ENCODE measurements at places on chromosomes 6 and 20. TPM values are rescaled to one million over a fixed set of nuclear protein-coding genes. Genes with fewer than 3 reads are reported as not detected.

GRCh38 chr20:20334489-20334888 is 33.4 kb upstream of the INSM1 start:
- H3K27ac ChIP-seq: no peak overlapping the region
- no peaks in the 10 kb centered on the region for H3K36me3 ChIP-seq
- no peak for DNase-seq
- no peak overlapping the region for H3K4me3 ChIP-seq
- H3K27me3 ChIP-seq: peaks cover 5% of the 10 kb centered on the region

DNA sequence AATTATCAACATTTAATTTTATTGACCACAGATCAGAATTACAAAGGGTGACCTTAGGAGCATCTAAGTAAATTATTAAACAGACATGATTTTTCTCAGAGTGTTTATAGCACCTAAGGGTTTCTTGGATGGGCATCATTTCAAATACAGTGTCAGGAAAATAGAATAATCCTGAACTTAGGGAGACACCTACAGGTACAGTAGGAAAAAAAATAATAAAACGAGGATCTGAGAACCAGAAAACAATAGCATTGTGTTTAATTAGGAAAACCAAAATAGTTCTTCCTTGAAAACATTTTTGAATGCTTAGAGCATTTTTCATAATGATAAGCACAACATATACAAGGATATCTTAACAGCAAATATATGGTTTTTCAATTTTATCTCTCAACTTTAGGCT is 39.2 kb downstream of the MMUT start:
- peaks cover 6% of the 10 kb centered on the region for H3K27me3 ChIP-seq
- no peak overlapping the region for H3K4me3 ChIP-seq
- H3K36me3 ChIP-seq: no peaks in the 10 kb centered on the region
- no peaks in the 10 kb centered on the region for H3K4me1 ChIP-seq
- no peak overlapping the region for H3K27ac ChIP-seq
- no peak for DNase-seq

GRCh38 chr6:4606821-4607704 is 169.1 kb upstream of the CDYL start:
- H3K4me1 ChIP-seq: no peaks in the 10 kb centered on the region
- H3K36me3 ChIP-seq: no peaks in the 10 kb centered on the region
- DNase-seq: no peak
- no peak overlapping the region for H3K27ac ChIP-seq
- H3K4me3 ChIP-seq: no peak overlapping the region

GRCh38 chr6:91304521-91304920 is 717.6 kb upstream of the MAP3K7 start:
- H3K36me3 ChIP-seq: no peaks in the 10 kb centered on the region
- H3K27me3 ChIP-seq: no peaks in the 10 kb centered on the region
- no peak for DNase-seq
- H3K4me3 ChIP-seq: no peak overlapping the region

The GRIK2 gene
- total RNA-seq: not detected

The CLPSL2 gene
- not detected for total RNA-seq

The GNRH2 gene
- total RNA-seq: 3.7 TPM

GRCh38 chr6:129276461-129276860 is 393.5 kb downstream of the LAMA2 start:
- peaks cover 4% of the 10 kb centered on the region for H3K27me3 ChIP-seq
- peaks cover 10% of the 10 kb centered on the region for H3K4me1 ChIP-seq
- no peak for DNase-seq
- H3K36me3 ChIP-seq: no peaks in the 10 kb centered on the region
- no peak overlapping the region for H3K4me3 ChIP-seq

The COL9A1 gene
- total RNA-seq: not detected

The SLC24A3 gene
- total RNA-seq: not detected

- no peak overlapping the region for H3K4me3 ChIP-seq
- DNase-seq: no peak
- no peaks in the 10 kb centered on the region for H3K27me3 ChIP-seq
Observed at GRCh38 chr6:4345543-4345942, 210.2 kb upstream of the ECI2 start.

DNA sequence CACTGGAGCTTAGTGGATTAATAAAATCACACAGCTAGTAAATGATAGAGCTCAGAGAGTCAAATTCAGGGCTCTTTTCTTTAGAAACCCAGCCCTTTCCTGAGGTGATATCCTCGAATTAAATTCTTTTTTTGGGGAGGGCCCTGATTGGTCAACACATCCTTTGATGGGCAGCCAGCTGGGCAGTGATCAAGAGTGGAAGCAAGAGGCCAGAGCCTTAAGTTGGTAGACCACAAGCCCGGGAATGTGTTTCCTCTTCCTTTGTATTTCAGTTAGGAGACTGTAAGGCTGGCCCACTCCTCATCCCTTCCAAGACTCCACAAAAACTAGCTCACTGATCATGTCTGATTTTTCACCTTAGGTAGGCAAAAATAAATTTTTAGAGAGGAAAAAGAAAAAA is 640.5 kb downstream of the DHX35 start:
- no peaks in the 10 kb centered on the region for H3K27me3 ChIP-seq
- DNase-seq: no peak
- no peak overlapping the region for H3K27ac ChIP-seq
- no peaks in the 10 kb centered on the region for H3K36me3 ChIP-seq

The NUP43 gene
- 70.8 TPM for total RNA-seq

- no peak overlapping the region for H3K4me3 ChIP-seq
- peaks cover 39% of the 10 kb centered on the region for H3K36me3 ChIP-seq
- H3K27ac ChIP-seq: no peak overlapping the region
- H3K27me3 ChIP-seq: no peaks in the 10 kb centered on the region
- H3K4me1 ChIP-seq: peaks cover 25% of the 10 kb centered on the region
Observed at GRCh38 chr20:37314099-37314498, 24.6 kb downstream of the MANBAL start.

GRCh38 chr6:44540881-44541280 is 153.4 kb downstream of the CDC5L start:
- no peaks in the 10 kb centered on the region for H3K4me1 ChIP-seq
- no peak overlapping the region for H3K27ac ChIP-seq
- no peaks in the 10 kb centered on the region for H3K36me3 ChIP-seq
- no peak for DNase-seq
- no peak overlapping the region for H3K4me3 ChIP-seq

The SYCP2L gene
- total RNA-seq: 0.11 TPM

GRCh38 chr6:29666826-29667130 is 9.9 kb downstream of the MOG start:
- H3K4me3 ChIP-seq: no peak overlapping the region
- no peaks in the 10 kb centered on the region for H3K36me3 ChIP-seq
- peaks cover 21% of the 10 kb centered on the region for H3K27me3 ChIP-seq
- no peaks in the 10 kb centered on the region for H3K4me1 ChIP-seq
- no peak for DNase-seq

DNA sequence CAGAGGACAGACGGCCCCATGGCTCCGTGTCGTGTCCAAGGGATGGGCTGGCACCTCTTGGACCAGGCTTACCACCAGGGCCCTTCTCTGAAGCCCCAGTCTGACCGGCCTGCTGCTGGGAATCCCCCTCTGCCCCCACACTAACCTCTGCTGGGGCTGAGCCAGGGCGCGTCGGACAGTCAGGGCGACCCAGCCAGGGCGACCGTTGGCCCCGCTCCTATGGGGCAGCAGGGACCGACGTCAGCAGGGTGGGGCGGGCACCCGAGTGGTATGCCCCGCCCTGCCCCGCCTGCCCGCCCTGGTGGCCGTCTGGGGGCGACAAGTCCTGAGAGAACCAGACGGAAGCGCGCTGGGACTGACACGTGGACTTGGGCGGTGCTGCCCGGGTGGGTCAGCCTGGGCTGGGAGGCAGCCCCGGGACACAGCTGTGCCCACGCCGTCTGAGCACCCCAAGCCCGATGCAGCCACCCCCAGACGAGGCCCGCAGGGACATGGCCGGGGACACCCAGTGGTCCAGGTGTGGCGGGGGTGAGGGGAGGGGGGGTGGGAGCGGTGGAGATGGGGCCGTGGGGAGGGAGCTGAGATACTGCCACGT is at the start of gene SLC17A9:
SLC17A9 (plus strand) TSS at position 337 of the 595 bp plus-strand sequence; CDS start at position 459, 122 bp downstream.
- DNase-seq: peak; percentile 41
- H3K4me3 ChIP-seq: peak within 1 kb of the TSS; percentile 76
- H3K27me3 ChIP-seq: no peaks in the 10 kb centered on the region
- peaks cover 13% of the 10 kb centered on the region for H3K4me1 ChIP-seq
- peaks cover 40% of the 10 kb centered on the region for H3K36me3 ChIP-seq

The POFUT1 gene
- 68.8 TPM for total RNA-seq

- H3K27me3 ChIP-seq: no peaks in the 10 kb centered on the region
- no peak overlapping the region for H3K4me3 ChIP-seq
- H3K27ac ChIP-seq: no peak overlapping the region
- no peaks in the 10 kb centered on the region for H3K36me3 ChIP-seq
Observed at GRCh38 chr20:19750101-19750606, 7.9 kb upstream of the RIN2 start.

The FGD2 gene
- 0.64 TPM for total RNA-seq

GRCh38 chr6:5659467-5659866 is 347.3 kb downstream of the NRN1 start:
- H3K4me1 ChIP-seq: peaks cover 2% of the 10 kb centered on the region
- no peak overlapping the region for H3K4me3 ChIP-seq
- H3K36me3 ChIP-seq: no peaks in the 10 kb centered on the region
- no peak overlapping the region for H3K27ac ChIP-seq
- DNase-seq: no peak
- H3K27me3 ChIP-seq: no peaks in the 10 kb centered on the region

The C20orf202 gene
- not detected for total RNA-seq

The C20orf144 gene
- 0.28 TPM for total RNA-seq

GRCh38 chr20:45419188-45420091 is 3.5 kb downstream of the PIGT start:
- H3K27me3 ChIP-seq: no peaks in the 10 kb centered on the region
- no peak for DNase-seq
- H3K4me1 ChIP-seq: peaks cover 27% of the 10 kb centered on the region
- H3K4me3 ChIP-seq: no peak overlapping the region
- H3K36me3 ChIP-seq: peaks cover 48% of the 10 kb centered on the region

DNA sequence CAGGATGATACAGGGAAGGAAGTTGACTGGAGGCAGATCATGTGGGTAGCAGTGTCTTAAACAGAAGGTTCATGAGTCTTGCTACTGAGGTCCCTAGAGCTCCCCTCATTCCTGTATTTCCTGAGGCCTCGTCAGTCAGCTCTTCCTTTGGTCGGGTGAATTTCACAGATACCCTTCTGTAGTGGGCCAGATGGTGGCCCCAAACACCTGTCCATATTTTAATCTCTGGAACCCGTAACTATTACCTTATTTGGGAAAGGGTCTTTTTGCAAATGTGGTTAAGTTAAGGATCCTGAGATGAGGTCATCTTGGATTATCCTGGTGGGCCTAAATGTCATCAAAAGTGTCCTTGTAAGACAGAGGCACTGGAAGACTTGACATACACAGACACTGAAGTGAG is 9.6 kb downstream of the KCNS1 start:
- H3K27ac ChIP-seq: no peak overlapping the region
- no peaks in the 10 kb centered on the region for H3K4me1 ChIP-seq
- no peak overlapping the region for H3K4me3 ChIP-seq
- peaks cover 22% of the 10 kb centered on the region for H3K36me3 ChIP-seq
- no peaks in the 10 kb centered on the region for H3K27me3 ChIP-seq

The ATP6V1G2 gene
- 0.82 TPM for total RNA-seq

The PRR18 gene
- total RNA-seq: 0.14 TPM

The WFDC8 gene
- not detected for total RNA-seq

The NT5DC1 gene
- total RNA-seq: 44.1 TPM

The FRMD1 gene
- not detected for total RNA-seq

- no peaks in the 10 kb centered on the region for H3K4me1 ChIP-seq
- H3K27ac ChIP-seq: no peak overlapping the region
- H3K4me3 ChIP-seq: no peak overlapping the region
- H3K27me3 ChIP-seq: peaks cover 15% of the 10 kb centered on the region
Observed at GRCh38 chr20:9839626-9840025, 750 bp upstream of the PAK5 start.

- no peaks in the 10 kb centered on the region for H3K27me3 ChIP-seq
- no peaks in the 10 kb centered on the region for H3K4me1 ChIP-seq
- no peak overlapping the region for H3K27ac ChIP-seq
- H3K4me3 ChIP-seq: no peak overlapping the region
Observed at GRCh38 chr20:32139947-32140346, 30.4 kb downstream of the TM9SF4 start.

DNA sequence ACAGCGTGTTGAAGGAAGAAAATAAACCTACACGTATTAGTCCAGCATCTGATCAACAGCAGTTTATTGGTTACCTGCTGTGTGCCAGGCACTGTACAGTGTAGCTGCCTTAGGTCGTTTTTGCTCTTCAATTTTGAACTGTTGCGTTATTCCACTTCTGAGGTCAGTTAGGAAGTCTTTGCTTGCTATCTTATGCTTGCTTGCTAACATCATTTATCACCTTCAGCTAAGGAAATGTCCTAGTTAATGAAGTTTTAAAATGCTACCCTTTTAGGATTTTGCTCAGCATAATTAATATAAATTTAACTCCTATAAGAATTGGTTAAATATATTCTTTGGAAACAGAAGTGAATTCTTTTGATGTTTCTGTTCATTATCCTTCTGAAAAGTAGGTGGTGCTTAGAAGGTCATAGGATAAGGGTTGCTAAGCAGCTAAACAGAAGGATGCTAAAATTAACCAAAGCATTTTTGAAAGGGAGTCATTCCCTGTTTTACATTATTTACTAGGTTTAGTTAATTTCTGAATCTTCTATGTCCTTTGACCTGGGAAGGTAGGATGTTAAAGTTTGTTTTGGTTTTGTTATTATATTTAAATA is 3.4 kb downstream of the RREB1 start:
- H3K27me3 ChIP-seq: no peaks in the 10 kb centered on the region
- H3K36me3 ChIP-seq: peaks cover 18% of the 10 kb centered on the region
- DNase-seq: no peak

DNA sequence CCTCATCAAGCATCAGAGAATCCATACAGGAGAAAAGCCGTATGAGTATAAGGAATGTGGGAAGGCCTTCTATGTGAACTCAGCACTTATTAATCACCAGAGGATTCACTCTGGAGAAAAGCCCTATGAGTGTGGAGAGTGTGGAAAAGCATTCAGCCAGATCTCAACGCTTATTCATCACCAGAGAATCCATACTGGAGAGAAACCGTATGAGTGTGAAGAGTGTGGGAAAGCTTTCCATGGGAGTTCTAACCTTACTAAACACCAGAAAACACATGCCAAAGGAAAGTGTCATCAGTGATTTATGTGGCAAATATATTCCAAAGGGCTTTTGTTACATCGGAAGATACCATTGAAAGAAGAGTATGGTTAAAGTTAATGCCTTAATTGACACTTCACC is 25.4 kb downstream of the ZKSCAN8 start:
- no peak overlapping the region for H3K4me3 ChIP-seq
- DNase-seq: no peak
- H3K27ac ChIP-seq: no peak overlapping the region
- peaks cover 1% of the 10 kb centered on the region for H3K27me3 ChIP-seq

DNA sequence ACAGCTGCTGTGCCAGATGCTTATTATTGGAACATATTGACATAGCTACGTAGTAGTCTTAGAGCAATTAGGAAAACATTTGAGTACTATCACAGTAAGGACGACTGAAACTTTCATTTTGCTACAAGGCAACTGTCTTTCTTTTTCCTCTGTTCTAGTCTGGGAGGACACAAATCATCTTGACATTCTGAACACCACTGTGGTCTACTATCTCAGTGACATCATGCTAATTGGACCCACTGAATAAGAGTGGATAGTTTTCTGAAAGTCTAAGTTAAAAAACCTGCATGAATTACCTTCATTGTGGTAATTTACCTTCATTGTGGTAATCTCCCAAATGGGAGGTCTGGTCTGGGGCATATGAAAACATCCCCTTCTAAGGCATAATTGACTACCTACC is 163.3 kb upstream of the MOCS1 start:
- DNase-seq: no peak
- H3K27me3 ChIP-seq: no peaks in the 10 kb centered on the region
- H3K27ac ChIP-seq: no peak overlapping the region
- H3K36me3 ChIP-seq: no peaks in the 10 kb centered on the region
- no peak overlapping the region for H3K4me3 ChIP-seq
- H3K4me1 ChIP-seq: no peaks in the 10 kb centered on the region

Measured in activated T-helper 2 cell treated with anti-CD3 and anti-CD28 coated beads, Interferon-gamma antibody, Interleukin-2, Interleukin-4, amounts not matched to agents 10 μg/mL and 5 μg/mL and 100 μg/mL, durations not matched to agents 14 hours and 24 hours and 36 hours (primary cell).